ENCODE measurements at places on chromosomes 7 and 10. TPM values are rescaled to one million over a fixed set of nuclear protein-coding genes. Genes with fewer than 3 reads are reported as not detected.

Gene C10orf62
- total RNA-seq: 0.48 TPM

Gene CASP2
- total RNA-seq: 11.1 TPM

Gene TCF7L2
- total RNA-seq: 9.4 TPM

Gene FGFR2
- total RNA-seq: 0.30 TPM

Gene PRLHR
- not detected for total RNA-seq

Gene NPC1L1
- 0.13 TPM for total RNA-seq

Gene HOGA1
- total RNA-seq: 18.7 TPM

Gene DPYSL4
- total RNA-seq: 31.7 TPM

Gene CTTNBP2
- total RNA-seq: 2.0 TPM

Gene OR2A1
- not detected for total RNA-seq

Gene CYP26C1
- total RNA-seq: 0.05 TPM

Gene OPALIN
- total RNA-seq: not detected

Gene HOXA9
- total RNA-seq: not detected

Gene DRGX
- not detected for total RNA-seq

Gene SUN3
- total RNA-seq: not detected

Gene SOSTDC1
- total RNA-seq: 0.67 TPM

Gene ERVW-1
- not detected for total RNA-seq

Gene TUBGCP2
- total RNA-seq: 38.5 TPM

Gene TBATA
- total RNA-seq: not detected

Gene ASZ1
- total RNA-seq: not detected

Gene HECW1
- not detected for total RNA-seq

Gene MYOF
- 30.4 TPM for total RNA-seq

Gene OR2A12
- total RNA-seq: not detected

Gene ATOH7
- not detected for total RNA-seq

Gene RARRES2
- total RNA-seq: 24.0 TPM

Gene KIAA1549
- total RNA-seq: 2.1 TPM

Gene FAM180A
- 5.9 TPM for total RNA-seq

Gene ADD3
- 115 TPM for total RNA-seq

Gene ANKRD7
- total RNA-seq: 0.81 TPM

Gene C1QL3
- not detected for total RNA-seq

Gene GOLGA7B
- total RNA-seq: 0.11 TPM

Gene GFRA1
- 5.9 TPM for total RNA-seq

Gene EMX2
- total RNA-seq: not detected

Gene AP1S1
- 14.1 TPM for total RNA-seq

Gene TAS2R41
- not detected for total RNA-seq

Gene CHST3
- total RNA-seq: 15.4 TPM

Gene OR9A4
- not detected for total RNA-seq

Gene CYP3A4
- total RNA-seq: 0.70 TPM

Gene PRSS37
- total RNA-seq: not detected

Gene IMMP2L
- total RNA-seq: 13.6 TPM

Gene ANLN
- total RNA-seq: 3.4 TPM

Gene NUTM2E
- total RNA-seq: not detected

Gene ABCB1
- 3.2 TPM for total RNA-seq

Gene NRAP
- total RNA-seq: 754 TPM

Gene CRPPA
- total RNA-seq: 8.7 TPM

Gene SPDYE18
- total RNA-seq: 0.22 TPM

Gene OTUD1
- total RNA-seq: 13.3 TPM

Gene ABCF2
- total RNA-seq: 23.9 TPM

Gene JCAD
- 25.5 TPM for total RNA-seq

Gene SPDYE16
- total RNA-seq: not detected

Gene LIPN
- total RNA-seq: not detected

Gene CDC14C
- total RNA-seq: not detected

Gene SPDYE6
- total RNA-seq: not detected

Gene CALD1
- total RNA-seq: 86.1 TPM

Gene GIMAP6
- total RNA-seq: 29.9 TPM
